Astrocyte (in vitro differentiated cells and primary cell): ENCODE measurements at places on chromosomes 7 and 10. TPM values are rescaled to one million over a fixed set of nuclear protein-coding genes. Genes with fewer than 3 reads are reported as not detected.

GRCh38 chr10:124010024-124010423, 83.4 kb downstream of the CHST15 start:
- no peak for DNase-seq
- peaks cover 5% of the 10 kb centered on the region for H3K27me3 ChIP-seq
- no peak overlapping the region for H3K4me3 ChIP-seq
- H3K36me3 ChIP-seq: no peaks in the 10 kb centered on the region

GRCh38 chr10:69014171-69014570, 25.6 kb downstream of the KIFBP start:
- no peak overlapping the region for H3K4me3 ChIP-seq
- H3K4me1 ChIP-seq: no peaks in the 10 kb centered on the region
- H3K27ac ChIP-seq: no peak overlapping the region
- H3K36me3 ChIP-seq: peaks cover 26% of the 10 kb centered on the region

The ELN gene
- total RNA-seq: 0.75 and 0.89 TPM in 2 replicates

The SFTPD gene
- total RNA-seq: 0.22 and 0.27 TPM in 2 replicates

The DMBT1 gene
- total RNA-seq: not detected in 2 replicates
